ENCODE measurements at places on chromosomes 11 and 22.
A peak's percentile ranks its signal among the peaks of the same experiment; 100 is the strongest.

DNA sequence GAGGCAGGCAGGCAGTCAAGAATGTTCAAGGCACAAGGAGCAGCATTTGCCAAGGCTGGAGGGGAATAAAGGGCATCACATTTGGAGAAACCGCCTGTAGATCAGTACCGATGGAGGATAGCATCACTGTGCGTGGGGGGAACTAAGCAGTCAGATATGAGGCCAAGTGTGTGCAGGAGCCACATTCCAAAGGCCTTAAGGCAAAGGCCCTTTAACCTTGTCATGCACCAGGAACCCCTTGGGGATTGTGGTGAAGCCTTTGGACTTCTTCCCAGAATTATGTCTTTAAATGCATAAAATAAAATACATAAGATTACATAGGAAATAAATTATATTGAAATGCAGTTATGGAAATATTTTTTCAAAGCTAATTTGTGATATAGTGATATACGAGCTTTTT, 532.1 kb downstream of the BUD13 start:
- DNase-seq = no peak

- DNase-seq = no peak
These were observed 129.4 kb upstream of the TMEM45B start for GRCh38 chr11:129686269-129686668.

DNA sequence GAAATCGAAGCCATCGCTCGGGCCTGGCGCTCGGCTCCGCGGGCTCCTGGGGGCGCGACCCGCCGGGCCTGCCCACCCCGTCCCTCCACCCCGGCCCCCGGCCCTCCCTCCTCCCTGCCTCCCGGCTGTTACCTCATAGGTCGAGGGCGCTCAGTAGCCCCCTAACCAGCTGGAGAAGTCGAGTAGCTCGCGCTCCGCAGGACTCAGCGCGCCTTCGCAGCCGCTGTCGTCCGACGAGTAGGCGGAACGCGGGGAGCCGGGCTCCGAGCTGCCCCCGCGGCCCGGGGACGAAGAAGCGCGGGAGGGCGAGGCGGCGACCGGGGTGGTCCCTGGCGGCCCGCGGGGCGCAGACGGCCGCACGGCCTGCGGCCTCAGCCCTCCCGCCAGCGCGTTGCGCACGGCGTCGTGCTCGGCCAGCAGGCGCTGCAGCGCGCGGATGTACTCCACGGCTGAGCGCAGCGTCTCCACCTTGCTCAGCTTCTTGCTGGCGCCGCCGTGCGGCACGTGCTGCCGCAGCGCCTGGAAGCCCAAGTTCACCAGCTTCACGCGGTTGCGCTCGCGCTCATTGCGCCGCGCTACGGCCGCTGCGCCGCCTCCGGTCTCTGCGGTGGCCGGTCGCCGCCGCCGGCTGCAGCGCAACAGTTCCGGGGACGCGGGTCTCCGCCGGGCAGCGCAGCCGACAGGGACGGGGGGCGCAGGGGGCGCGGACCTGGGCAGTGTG, 627 bp downstream of the ASCL2 start:
- DNase-seq = peak; percentile 38

GRCh38 chr22:31062566-31063230, 18.4 kb upstream of the SMTN start:
- DNase-seq = no peak

- peak; percentile 21 for DNase-seq
These were observed 85.4 kb downstream of the MTNR1B start for GRCh38 chr11:93054881-93055280.

- no peak for DNase-seq
These were observed 74.0 kb downstream of the ADAMTS15 start for GRCh38 chr11:130522284-130522961.

- no peak for DNase-seq
These were observed 41.6 kb downstream of the BDNF start for GRCh38 chr11:27658535-27659236.

GRCh38 chr11:110072930-110073329, 20.3 kb upstream of the ZC3H12C start:
- DNase-seq = no peak

GRCh38 chr11:2193099-2193887, 21.7 kb upstream of the TH start:
- DNase-seq = no peak

GRCh38 chr22:39197578-39197977, 45.1 kb upstream of the CBX7 start:
- DNase-seq = no peak

GRCh38 chr11:92329137-92329536, 104.5 kb downstream of the FAT3 start:
- DNase-seq = no peak

DNA sequence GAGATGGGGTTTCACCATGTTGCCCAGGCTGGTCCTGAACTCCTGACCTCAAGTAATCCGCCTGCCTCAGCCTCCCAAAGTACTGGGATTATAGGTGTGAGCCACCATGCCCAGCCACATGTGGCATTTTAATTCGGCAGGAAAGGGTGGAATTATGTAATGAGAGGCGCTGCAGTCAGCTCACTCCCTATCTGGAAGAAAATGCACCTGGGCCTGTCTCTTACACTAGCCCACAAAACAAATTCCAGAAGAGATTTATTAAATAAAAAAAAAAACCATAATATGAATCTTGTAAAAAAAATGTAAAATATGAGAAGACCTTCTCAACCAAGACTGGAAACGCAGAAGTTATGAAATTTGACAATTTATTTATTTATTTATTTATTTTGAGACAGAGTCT, 8.2 kb upstream of the KAT5 start:
- DNase-seq = no peak

GRCh38 chr22:23555118-23555517, 25.0 kb downstream of the IGLL1 start:
- no peak for DNase-seq

DNA sequence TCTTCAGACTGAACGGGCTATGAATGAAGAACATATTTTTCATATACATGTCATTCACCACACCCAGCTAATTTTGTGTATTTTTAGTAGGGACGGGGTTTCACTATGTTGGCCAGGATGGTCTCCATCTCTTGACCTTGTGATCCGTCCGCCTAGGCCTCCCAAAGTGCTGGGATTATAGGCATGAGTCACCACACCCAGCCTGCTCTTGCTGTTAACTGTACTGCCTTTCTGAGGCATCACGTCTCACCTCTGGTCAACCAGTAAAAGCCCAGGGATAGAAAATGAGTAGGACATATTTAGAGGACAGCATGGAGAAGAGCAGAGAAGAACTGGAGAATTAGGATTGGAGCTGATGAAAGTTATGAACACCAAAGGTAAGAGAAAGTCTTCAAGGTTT, 55.6 kb downstream of the APOL3 start:
- DNase-seq = no peak

DNA sequence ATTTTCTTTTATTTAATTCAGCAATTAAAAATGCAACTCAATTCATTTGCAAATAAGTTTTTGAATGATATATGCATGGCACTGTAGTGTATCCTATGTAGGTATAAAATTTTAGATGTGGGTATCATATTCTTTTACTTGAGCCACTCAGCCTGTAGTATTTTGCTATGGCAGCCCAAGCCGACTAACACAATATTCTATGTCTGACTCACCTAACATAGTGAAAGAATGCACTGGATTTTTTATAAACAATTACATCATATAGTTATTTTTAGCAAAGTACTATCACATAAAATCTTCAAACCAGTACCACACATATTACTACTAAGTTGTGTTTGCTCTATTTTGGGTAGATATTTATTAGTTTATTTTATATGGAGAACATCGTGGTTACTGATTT, 21.9 kb upstream of the GRIA4 start:
- no peak for DNase-seq

GRCh38 chr11:44870615-44871176, 80.0 kb downstream of the TP53I11 start:
- DNase-seq = no peak

GRCh38 chr11:69356703-69357457, 62.9 kb downstream of the MYEOV start:
- DNase-seq = peak; percentile 13

DNA sequence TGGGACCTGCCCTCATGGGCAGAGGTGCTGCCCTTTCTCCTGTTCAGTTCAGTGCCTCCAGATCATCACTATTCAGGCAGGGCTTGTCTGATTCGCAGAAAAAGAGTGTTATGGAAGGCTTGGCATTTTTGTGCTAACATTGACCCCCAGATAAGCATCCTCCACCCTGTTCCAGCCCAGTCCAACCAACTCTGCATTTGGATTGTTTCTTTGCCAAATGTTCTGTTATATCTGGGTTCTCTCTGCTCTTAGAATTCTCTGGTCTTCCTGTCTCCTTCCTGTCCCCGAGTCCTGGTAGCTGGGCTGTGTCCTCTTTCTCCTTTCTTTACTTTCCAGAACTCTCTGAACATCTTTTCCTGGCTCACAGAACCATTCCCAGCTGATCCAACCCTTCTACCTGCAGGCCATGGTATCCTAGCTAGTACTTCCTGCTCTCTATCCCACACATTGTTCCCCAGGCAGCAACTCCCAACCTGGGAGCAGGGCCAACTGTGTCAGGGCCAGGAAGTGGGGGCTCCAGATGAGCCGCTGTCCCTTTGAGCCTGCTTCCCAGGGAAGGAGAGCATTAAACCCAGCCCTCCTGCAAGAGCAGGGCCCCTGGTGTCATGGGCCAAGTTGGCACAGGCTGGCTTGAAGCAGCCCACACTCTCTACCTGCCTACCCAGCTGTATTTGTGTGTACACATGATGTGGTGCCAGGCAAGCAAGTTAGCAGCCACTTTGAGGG, 280.7 kb upstream of the CADM1 start:
- DNase-seq = no peak

GRCh38 chr22:17845790-17846189, 71.5 kb upstream of the BID start:
- no peak for DNase-seq

GRCh38 chr22:30370641-30371230, 13.9 kb downstream of the CCDC157 start:
- no peak for DNase-seq

DNA sequence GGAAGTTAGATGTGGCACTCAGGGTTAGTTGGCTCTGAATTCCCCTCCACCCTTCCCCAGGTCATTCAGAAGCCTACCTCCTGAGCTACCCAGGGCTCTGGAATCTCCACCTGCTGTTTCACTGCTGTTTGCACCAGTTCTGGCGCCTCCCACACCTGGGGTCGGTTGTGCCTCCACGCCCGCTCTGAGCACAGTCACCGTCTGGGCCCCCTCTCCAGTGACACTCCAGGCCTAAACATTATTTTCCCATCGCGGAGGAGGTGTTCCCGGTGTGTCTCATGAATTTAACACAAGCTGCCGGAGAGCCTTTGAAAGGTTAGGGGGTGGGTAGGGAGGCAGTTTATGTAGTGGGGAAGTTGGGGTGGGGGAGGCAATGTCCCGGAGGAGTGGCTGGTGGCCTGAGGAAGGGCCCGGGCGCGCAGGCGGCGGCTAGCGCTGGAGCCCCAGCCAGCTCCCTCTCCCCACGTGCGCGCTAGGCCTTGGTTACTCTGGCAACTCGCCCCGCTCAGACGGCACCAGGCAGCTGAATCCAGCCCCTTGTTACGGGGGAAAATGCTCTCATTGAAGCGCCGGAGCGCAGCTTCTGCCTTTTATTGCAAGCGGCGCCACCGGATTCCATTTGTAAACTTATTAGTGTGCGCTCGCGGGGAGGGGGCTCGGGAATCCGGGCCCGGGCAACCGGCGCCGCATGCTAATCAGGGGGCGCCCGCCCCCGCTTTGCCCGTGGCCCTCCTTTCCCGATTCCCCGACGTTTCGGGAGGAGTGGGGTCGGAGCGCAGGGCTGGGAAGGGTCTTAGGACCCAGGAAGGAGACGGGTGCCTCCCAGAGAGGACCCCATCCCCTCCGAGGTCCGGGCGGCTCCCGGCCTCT, 52.4 kb downstream of the GRIK4 start:
- no peak for DNase-seq

DNA sequence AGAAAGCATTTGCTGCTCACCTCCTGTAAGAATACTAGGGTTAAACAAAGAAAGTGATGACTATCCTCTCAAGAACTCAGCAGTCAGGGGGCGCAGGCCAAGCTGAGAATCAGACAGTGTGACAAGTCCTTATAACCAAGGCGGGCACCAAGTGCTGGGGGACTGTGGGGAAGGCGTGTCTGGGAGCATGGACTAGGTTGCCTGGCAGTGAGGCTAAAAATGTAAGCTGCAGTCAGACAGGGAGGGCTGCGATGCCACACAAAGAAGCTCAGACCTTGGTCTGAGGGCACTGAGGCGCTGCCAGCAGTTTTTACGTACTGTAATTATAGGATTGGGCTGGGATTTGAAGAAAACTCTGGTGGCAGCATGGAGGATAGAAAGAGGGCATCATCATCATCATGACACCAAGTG, 73.7 kb downstream of the FLI1 start:
- no peak for DNase-seq

DNA sequence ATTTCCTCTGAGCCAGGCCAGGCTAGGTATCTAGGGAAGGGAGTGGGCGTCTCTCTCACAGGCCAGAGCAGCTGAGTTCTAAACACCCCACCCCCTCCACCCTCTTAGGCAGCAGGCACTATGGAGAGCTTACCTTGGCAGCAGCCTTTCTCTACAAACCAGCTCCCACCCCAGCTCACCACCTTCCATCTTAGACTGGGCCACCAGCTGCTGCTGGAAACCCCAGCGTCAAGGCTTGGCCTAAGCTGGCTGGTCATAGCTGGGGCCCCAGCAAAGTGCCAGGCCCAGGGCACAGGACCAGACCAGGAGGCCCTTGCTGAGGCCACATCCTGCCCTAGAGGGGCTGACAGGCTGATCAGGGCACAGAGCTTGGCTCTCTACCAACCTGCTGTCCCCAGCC, 20.2 kb downstream of the SLC22A12 start:
- DNase-seq = no peak

GRCh38 chr22:33299245-33299956, 241.2 kb upstream of the SYN3 start:
- no peak for DNase-seq

DNA sequence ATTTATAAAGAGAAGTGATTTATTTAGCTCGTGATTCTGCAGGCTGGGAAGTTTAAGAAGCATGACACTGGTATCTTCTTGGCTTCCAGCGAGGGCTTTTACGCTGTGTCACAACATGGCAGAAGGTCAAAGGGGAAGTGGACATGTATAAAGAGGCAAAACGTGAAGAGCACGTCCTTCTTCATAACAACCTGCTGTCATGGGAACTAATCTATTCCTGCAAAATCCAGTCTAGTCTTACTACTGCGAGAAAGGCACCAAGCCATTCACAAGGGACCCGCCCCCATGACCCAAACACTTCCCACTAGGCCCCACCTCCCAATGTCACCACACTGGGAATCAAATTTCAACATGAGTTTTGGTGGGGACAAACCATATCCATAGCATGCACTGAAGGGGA, 58.3 kb downstream of the AMOTL1 start:
- no peak for DNase-seq

- DNase-seq = no peak
These were observed 110.3 kb upstream of the PITPNB start for GRCh38 chr22:28029201-28029948.

- DNase-seq = no peak
These were observed 77.5 kb upstream of the SEPTIN5 start for GRCh38 chr22:19636696-19637407.

DNA sequence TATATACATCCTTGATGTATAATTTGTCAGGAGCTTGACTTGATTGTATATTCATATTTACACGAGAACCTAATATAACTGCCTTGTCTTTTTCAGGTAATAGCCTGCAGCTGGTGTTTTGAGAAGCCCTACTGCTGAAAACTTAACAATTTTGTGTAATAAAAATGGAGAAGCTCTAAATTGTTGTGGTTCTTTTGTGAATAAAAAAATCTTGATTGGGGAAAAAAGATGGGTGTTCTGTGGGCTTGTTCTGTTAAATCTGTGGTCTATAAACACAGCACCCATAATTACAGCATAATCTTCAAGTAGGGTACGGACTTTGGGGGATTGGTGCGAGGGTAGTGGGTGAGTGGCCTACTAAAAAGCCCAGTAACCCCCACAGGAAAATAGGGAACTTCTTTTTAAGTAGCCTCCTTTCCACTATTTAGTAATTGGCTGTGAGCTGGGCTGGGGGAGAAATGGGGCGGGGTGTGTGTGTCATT, 7.5 kb downstream of the MALAT1 start:
- DNase-seq = no peak
